ENCODE measurements at places on chromosomes 6 and 20.

DNA sequence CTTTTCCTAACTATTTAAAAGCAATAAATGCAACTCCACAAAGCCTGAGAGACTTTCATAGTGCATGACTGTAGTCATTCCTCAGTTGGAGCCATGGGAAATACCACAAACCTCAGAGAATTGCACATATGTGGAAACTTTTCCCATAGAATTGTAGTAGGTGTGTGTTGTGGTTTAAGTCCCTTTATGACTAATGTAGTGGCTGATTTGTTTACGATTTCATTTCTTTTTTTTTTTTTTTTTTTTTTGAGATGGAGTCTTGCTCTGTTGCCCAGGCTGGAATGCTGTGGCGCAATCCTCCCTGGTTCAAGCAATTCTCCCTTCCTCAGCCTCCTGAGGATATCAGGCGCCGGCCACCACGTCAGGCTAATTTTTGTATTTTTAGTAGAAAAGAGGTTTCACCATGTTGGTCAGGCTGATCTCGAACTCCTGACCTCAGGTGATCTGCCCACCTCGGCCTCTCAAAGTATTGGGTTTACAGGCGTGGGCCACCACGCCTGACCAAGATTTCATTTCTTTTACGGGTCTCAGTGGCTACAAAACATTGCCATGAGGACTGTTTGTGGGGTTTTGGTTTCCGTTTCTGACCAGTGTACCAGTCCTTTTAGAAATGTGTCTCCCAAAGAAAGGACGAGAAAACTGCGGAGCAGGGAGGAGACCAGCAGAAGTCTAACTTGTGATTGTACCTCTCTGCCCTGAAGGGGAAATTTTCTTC lies 212.1 kb upstream of the MARCKS start:
- no peak for DNase-seq

DNA sequence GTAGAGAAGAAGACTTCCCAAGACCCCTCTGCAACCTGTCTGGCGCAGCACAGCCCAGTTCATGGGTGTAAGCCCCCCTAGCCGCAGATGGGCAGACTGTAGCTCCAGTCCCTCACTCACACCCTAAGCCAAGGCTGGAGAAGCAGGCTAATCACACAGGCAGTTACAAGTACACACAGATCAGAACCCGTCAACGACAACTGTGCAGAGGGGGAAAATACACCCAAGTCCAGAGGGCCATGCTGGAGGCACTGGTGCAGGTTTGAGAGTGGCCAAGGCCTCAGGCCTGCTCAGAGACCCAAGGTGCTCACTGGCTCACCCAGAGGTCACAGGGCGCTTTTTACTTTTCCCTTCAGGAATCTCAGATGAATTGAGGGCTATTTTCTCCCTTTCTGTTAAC lies 106.1 kb downstream of the NOL4L start:
- no peak for DNase-seq

DNA sequence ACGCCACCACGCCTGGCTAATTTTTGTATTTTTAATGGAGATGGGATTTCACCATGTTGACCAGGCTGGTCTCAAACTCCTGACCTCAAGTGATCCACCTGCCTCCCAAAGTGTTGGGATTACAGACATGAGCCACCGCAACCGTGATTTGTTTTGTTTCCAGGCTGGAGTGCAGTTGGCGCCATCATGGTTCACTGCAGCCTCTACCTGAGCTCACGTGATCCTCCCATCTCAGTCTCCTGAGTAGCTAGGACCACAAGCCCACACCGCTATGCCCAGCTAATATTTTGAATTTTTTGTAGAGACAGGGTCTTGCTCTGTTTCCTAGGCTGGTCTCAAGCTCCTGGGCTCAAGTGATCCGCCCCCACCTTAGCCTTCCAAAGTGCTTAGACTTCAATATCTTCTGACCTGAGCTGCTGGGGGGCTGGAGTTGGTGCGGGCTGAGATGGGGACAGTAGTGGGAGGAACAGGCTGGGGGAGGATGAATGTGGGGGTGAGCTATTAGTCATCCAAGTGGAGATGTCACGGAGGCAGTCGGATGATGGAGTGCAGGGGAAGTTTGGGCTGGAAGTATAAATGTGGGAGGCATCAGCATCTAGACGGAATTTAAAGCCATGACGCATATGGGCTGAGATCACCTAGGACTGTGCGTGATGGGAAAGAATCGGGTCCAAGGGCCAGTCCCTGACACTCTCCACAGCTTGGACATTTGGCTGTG lies 23.1 kb upstream of the ZMYND8 start:
- no peak for DNase-seq

GRCh38 chr20:35293303-35294292 lies 1.4 kb upstream of the FAM83C start:
- no peak for DNase-seq

DNA sequence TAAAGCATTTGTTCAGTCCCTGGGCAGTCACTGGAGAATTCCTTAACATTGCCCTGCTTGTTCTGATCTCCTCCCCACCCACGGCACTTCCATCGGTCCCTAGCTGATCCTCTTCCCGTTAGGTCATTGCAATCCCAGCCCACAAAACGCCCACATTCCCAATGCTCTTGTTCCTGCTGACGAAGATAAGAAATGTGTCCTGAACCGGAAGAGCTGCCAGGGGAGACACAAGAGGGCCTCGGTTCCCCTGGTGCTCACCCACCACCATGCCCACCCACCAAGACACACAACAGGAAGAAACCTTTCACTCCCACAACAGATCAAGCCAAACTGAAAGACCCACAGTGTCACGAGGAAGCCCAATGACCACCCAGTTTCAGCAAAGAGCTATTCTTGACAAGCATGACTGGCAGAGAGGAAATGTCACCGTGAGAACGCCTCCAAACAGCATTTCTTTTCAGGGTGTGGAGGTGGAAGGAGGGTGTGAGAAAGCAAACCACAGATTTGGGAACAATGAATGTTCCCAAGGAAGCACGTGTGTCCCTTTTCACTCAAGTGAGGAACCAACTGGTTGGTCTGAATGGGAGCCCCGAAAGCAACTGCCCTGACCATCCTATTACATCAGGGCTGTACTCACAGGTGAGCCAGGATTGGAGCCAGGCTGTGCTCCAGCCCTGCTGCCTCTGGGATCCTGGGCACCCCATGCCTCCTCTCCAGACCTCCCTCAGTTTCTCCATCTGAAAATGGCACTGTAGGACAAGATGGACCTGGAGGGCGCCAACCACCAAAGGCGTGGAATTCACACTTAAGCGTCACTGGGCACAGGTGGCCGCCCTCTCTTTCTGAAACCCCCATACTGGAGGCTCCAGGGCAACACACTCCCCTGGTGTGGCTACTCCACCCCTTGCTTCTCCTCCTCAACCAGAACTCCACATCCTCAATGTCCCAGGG lies 97.5 kb downstream of the ZMYND8 start:
- no peak for DNase-seq

DNA sequence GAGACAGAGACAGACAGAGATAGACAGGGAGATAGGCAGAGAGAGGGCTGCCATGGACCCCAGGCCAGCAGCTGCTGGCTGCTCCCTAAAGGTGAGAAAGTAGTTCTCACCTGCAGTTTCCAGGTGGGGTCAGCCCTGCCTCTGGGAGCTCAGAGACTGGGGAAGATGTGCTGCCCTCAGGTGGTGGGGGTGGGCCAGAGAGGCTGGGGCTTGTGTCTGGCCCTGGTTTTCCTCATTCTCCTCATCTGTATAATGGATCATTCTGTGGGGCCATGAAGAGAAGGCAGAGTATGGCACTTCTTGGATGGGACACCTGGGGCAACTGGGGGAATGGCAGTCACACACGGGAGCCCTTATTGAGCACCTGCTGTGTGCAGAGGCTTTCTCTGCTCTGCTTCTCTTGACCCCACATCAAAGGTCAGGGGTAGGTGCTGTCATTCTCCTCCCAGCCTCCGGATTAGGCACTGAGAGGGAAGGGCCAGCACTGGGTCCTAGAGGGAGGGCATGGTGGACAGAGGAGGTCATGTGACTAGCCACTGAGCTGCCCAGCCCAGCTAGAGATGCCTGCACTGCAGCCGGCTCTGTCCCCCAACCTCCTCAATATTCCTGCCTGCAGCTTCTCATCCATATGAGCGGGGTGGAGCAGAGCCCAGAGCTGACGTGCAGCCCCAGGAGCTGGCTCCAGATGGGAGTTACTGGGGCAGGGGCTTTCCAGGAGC lies 4.1 kb downstream of the ANGPT4 start:
- DNase-seq: no peak

DNA sequence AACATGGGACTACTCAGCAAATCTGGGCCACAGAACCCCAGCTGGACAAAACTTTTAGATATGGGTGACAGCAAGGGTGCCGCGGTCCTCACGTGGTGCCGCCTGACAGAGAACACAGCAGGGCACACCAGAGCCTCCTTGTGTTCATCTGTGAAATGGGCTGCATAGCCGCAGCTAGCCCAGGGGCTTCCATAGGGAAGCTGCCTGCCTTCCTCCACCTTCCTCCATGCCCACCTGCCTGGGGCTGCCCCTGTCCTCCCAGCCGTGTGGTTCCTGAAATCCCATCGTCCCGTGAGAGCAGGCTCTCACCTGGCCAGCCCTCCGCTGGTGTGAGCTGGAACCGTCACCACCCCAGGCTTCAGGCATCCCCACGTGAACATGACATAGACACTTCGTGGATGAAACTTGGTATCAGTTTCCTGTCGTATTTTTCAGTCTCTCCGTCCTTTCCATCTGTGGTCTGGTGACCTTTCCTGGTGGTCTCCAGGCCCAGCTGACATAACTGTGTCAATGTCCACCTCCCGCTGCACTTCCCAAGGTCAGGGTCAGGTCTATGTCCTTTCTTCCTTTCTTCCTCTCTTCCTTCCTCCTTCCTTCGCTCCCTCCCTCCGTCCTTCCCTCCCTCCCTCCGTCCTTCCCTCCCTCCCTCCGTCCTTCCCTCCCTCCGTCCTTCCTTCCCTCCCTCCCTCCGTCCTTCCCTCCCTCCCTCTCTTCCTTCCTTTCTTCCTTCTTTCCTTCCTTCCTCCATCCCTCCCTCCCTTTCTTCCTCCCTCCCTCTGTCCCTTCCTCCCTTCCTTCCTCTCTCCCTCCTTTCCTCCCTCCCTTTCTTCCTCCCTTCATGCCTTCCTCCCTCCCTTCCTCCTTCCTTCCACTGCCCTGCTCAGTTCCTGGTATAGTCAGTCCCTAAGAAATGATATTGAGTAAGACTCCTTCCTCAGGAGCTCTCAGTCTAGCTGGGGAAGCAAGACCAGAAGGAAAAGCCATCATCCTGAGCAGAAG lies 78.8 kb downstream of the GRM4 start:
- no peak for DNase-seq

- DNase-seq: no peak
These were observed 214.7 kb downstream of the PLCB1 start for GRCh38 chr20:8346700-8347270.

DNA sequence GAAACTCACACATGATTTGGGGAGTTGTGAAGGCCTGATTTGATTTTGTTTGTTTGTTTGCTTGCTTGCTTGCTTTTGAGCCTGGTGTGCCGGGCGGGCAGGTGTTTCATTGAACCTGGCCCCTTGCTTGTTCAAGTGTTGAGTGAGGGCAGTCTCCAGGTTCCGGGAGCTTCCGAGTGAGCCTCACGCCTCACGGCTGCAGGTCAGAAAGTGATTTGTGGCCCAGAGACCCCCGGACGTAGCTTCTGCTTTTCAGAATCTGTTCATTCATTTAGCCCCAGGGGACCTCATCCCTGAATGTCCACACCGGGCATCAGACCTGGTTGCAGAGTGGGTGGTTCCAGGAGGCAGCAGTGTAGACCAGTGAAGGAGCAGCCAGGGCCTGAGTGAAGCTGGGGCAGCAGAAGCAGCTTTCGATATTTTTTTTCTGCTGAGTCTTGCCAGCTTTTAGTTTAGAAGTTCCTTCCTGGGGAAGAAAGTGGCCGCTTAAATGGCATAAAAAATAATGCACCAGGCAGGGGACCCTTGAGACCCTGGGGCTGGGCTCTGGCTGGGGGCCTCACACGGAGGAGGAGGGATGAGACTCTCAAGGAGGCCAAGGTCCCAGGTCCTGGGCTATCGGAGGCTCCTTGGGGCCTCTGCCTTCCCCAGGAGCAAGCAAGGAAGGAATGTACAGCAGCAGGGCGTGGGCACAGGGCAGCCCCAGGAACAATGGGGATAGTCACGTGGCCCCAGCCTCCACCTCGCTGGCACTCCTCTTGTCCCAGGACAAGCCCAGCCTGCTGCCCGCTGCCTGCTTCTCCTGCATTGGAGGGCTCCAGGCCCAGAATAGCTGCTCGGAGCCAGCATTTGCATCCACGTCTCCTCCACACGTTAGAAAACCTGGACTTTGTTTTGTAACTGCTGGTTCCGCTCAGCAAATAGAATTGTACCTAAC lies 89.2 kb upstream of the BHLHE23 start:
- DNase-seq: no peak

- no peak for DNase-seq
These were observed 11.4 kb downstream of the SYNGAP1 start for GRCh38 chr6:33430991-33431879.

GRCh38 chr20:2693286-2694007 lies 867 bp downstream of the EBF4 start:
- no peak for DNase-seq

DNA sequence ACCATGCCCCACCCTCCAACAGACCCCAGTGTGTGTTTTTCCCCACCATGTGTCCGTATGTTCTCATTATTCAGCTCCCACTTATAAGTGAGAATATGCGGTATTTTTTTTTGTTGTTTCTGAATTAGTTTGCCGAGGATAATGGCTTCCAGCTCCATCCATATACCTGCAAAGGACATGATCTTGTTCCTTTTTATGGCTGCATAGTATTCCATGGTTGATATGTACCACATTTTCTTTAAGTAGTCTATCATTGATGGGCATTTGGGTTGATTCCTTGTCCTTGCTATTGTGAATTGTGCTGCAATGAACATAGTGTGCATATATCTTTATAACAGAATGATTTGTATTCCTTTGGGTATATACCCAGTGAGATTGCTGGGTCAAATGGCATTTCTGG lies 176.9 kb downstream of the UTRN start:
- no peak for DNase-seq

- no peak for DNase-seq
These were observed 11.6 kb downstream of the IGF2R start for GRCh38 chr6:159980474-159980873.

GRCh38 chr20:56440346-56441007 lies 27.9 kb upstream of the RTF2 start:
- DNase-seq: no peak

DNA sequence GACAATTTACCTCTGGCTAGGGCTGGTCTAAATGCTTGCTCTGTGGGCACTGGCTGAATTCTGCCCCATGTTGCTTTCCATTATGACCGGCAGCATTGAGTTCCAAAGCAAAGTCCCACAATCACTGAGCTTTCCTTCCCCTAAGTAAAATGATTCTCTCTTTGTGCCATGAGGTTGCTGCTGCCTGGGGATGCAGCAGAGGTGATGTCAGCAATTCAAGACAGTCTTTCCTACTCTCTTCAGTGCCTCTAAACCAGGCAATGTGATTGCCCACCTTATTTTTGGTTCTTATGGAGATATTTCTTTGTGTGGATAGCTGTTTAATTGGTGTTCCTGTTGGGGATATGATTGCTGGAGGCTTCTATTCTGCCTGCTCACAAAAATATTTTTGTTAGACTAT lies 1043.9 kb upstream of the EPHA7 start:
- DNase-seq: no peak

DNA sequence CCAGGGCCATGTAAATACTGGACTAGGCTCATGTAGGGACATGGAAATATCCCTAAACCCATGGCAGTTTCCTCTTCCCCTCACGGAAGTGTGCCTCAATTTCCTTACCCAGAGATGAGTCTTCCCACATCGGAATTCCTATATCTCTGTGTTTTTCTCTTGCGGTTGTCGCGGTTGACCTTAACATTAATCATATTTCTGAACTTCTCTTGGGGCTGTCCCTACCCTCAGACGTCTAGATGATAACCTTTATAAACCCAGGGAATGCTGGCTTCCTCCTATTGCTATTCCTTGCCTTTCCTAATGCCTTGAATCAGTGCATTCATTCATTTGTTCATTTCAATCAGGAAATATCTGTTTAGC lies 160.1 kb downstream of the SASH1 start:
- no peak for DNase-seq
